ENCODE measurements at places on chromosomes 2 and 18.

DNA sequence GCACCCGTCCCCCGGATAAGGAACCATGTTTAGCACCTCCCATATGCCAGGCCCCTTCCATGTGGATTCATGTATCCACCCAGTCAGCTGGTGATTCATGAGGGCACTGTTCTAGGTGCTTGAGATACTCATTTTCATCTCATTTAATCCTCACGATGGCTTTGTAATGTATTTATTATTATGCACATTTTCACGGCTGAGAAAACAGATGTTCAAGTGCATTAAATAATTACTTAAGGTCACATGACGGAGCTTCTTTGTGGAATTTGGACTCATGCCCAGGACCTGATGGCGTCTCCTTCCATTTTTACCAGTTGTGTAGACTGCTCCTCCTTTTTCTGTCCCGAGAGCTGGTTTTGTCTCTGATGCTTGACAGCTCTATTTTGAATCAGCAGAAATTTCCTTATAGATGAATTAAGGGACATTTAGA is 72.2 kb upstream of the RBM44 start:
- DNase-seq, result peak; percentile 94

- DNase-seq, result no peak
Observed at GRCh38 chr2:178473931-178474330, 4.5 kb downstream of the FKBP7 start.

GRCh38 chr2:75186821-75187220 is 12.5 kb downstream of the TACR1 start:
- no peak for DNase-seq

GRCh38 chr2:79513711-79514110 is 860 bp downstream of the CTNNA2 start:
- DNase-seq, result no peak

DNA sequence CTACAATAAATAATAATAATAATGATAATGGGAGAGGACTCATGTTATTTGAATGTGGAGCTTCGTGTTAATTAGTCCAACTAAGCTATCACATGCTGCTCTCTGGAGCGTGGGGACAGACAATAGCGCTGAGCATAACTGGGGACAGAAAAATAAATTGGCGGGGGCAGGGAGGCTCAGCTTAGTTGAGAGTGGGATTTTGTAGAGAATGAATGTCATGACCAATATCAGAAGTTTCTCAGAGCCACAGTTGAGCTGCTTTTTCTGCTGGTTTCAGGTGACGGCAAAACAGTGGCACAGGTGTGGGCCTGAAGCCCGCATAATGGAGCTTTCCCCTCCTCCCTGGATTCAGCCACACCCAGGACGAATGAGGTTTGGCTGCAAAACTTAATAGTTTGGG is 111.1 kb upstream of the CAB39 start:
- DNase-seq, result no peak

DNA sequence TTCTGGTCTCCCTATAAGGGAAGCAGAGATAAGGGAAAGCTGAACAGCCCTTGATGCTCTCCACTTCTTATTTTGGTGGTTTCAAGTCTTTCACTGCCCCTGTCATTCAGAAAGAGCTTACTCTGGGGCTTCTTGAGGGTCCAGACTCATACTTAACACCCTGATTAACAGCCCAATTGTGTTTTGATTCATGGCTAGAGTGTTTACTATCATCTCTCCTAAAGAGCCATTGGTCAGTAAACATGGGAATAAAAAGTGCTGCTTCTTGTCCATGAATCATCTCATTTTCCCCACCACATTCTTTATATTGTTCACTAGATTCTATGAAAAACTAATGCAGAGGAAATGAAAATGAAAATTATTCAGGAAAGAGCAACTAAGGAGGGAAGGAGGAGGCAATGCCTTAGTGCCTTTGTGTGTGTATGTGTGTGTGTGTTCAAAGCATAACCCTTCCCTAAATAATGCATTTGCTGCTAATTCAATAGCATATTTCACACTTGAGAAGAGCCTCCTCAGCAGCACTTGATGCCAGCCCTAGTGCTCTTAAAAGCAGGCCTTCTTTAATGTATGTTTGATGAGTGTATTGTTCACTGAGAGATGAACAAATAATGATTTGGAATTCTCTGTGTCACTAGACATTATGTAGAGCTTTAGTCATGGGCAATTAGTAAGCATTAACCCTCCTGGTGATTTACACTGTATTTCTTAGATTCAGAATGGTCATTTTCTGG is 63.5 kb downstream of the DCC start:
- DNase-seq, result no peak

DNA sequence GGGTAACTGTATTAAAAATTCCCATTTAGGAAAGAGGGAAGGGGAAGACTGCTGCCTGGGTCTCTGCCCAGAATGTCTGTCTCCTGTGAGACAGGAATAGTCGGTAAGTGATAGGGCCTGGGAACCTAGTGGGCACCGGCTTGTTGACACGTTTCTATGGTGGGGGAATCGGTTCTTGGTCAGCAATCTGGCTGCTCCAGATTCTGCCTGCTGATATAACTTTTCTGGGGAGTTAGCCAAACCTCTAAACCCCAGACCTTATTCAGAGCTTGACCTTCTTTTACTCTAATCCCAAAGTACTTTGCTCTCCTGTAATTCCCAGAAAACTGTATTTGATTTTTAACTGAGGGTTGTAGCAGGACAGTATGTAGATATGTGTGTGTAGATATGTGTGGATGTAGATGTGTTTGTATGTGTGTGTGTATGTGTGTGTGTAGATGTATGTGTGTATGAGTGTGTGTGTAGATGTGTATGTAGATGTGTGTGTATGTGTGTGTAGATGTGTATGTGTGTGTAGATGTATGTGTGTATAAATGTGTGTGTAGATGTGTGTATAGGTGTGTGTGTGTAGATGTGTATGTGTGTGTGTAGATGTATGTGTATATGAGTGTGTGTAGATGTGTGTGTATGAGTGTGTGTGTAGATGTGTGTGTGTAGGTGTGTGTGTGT is 61.8 kb upstream of the TXNDC2 start:
- DNase-seq, result no peak

DNA sequence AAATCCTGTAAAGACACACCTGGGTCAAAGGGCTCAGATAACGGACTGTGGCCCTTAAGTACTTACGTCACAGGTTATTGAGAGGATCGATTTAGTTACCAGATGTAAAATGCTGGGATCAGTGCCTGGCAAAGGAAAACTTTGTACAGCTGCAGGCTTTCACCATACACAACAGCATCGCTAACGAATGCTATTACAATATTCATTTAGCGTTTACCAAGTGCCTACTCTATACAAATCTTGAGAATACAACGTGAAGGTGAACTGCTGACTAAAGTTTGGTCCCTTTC is 619 bp upstream of the MSH6 start:
- no peak for DNase-seq

DNA sequence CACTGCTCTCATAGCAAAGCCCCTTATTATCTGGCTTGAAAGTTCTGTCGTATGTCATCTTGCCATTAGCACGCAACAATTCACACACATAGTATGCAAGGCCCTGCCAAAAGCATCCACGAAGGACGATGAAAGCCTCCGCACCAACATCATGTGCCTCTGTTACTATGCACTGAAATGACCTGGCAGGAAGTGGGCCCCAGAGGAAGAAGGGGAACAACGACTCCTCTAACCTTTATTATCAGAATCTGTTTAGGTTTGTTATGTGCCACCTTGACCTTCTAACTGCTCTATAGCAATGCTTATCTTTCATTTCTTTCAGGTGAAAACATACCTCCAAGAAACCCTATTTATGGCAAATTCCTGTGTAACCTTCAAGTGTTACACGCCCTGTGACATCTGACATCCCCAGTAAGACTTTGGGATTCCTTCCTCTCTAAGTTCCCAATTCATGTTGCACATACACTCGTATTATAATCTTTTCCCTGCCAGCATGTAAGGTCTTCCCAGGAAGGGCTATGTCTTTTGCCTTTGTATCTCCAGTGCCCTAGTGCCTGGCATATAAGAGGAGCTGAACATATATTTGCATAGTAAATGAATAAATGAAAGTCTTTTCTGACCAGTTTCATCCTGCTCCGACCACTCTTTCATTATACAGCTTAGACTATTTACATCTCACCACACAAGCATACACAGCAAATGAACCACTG is 7.0 kb upstream of the NDUFV2 start:
- no peak for DNase-seq

DNA sequence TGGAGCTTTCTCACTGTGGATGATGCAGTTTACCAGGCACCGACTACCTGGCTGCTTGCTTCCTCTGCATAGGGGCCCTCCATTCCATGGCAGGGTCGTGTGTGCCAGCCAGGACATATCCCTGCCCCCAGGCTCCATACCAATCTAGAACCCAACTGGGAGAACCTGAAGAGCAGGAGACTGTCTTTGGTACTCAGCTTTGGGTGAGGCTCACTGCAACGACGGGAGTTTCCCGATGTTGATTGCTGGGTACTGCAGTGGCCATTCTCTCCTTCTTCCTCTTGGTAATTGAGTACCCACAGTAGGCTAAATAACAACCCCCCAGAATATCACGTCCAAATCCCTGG is 133.3 kb upstream of the SERTAD2 start:
- no peak for DNase-seq

DNA sequence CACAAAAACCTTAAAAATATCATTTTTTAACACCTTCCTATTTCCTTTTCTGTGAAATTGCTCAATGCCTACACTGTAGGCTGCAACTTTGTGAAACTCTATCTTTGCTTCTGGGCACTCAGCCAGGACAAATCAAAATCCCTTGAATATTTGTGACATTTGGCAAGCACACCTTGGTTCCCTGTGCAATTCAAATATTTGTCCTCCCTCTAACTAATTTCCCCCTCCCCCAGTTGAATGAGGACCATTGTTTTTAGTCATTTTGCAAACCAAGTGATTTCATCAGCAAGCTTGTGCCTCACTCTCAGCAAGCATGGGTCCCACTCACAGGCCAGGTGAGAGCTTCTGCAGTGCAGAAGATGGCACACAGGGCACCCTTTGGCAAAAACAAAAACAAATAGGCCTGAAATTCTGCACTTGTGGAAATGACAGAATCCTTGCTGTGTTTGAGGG is 541.5 kb downstream of the CNTNAP5 start:
- no peak for DNase-seq

GRCh38 chr2:88517759-88518201 is 65.3 kb upstream of the FOXI3 start:
- DNase-seq, result peak; percentile 45

- DNase-seq, result no peak
Observed at GRCh38 chr2:105325389-105325963, 4.1 kb downstream of the TGFBRAP1 start.

GRCh38 chr2:20433249-20433648 is 13.6 kb upstream of the RHOB start:
- no peak for DNase-seq

DNA sequence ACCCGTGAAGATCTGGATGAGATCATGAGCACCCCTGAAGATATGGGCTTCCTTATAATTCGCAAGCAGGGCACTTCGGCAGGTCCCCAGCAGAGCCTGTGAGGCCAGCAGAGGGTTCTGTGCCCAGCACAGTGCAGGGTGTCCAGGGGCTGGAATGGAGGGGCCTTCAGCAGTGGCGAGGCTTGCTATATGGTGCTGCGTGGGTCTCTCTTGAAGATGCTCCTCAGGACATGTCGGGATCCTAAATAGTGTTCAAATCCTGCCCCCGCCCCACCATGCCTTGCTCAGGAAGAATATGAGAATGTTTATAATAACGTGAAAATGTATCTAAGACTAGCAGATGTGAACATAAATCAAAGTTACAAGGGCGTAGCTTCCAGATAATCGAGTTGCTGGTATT is 60.3 kb upstream of the RBM44 start:
- DNase-seq, result no peak

DNA sequence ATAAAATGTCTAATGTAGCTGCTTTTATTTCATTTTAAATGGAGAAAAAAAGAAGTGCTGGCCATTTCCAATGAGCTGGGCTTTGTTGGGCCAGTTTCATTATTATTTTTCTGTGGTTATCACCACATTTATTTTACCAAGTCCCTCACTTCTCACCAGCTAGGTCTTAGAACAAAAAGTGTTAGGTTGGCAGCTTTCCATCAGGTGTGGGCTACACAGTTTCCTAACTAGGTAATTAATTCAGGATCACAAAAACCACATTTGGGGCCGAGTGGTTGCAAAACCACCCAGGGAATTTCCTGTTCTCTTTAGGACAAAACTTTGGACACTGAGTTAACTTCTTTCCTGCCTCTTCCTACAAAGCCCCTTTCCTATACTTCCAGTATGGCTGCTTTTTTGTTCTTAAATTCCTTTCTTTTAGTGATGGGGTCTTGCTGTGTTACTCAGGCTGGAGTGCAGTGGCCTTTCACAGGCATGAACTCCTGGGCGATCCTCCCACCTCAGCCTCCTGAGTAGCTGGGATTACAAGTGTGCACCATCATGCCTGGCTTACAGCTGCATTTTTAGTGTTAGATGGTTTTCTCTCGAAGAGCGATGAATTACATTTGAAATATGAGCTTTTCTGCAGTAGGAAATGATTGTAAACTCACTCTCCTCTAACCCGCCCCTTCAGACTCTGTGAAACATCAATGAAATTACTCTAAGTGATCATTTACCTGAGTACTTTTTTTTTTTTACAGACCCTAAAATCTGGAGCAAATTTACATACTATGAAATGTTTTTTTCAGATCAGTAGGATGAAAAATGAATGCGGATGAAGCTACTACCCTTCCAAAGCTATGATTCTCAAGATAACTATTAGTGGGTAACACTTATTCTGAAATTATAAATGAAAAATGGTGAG is 2.6 kb upstream of the ZFP36L2 start:
- no peak for DNase-seq

DNA sequence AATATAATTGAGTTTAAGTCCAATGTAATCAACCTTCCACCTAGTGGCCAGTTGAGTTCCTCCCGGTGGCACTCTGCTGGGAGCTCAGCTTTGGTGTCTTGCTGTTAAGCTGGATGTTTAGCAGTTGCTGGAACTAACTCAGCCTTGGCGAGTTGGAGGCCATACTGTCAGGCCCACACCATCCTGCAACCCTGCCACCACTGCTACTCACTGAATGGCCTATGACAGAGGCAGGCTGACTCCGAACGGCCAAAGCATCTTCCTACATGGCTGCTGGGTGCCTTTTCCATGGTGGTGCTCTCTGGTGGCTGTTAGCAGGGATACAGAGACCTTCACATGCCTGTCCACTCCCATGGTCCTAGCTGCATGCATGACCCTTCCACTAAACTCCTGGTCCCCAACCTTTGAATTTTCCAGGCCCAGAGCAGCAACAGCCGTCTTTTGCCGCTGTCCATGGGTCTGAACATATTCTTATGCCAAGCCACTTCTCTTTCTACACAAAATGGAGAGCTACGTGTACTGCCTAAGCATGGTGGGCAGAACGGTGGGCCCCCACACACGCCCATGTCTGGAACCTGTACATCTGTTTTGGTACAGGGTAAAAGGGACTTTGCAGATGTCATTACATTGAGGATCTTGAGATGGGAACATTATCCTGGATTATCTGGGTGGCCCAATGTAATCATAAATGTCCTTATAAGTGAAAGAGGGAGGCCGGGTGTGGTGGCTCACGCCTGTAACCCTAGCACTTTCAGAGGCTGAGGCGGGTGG is 15.0 kb upstream of the TRAF3IP1 start:
- no peak for DNase-seq

DNA sequence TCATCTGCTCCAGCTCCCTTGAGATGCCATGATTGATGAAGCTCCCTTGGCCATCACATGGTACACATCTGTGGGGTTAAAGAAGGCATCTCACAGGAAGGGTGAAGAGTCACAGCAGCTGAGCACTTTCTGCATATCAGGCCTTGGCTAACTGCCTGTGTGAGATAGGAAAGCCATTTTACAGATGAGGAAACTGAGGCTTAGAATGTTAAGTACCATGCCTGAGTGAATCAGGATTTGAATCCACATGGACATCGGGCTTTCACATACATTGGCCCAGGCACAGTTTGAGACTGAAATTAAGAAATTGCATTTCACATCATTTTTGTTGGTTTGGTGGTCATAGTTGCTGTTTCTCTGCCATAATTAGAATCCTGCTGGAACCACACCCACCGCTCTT is 126.8 kb downstream of the BCL2L11 start:
- DNase-seq, result no peak
